ENCODE measurements at places on chromosomes 13 and 19.

DNA sequence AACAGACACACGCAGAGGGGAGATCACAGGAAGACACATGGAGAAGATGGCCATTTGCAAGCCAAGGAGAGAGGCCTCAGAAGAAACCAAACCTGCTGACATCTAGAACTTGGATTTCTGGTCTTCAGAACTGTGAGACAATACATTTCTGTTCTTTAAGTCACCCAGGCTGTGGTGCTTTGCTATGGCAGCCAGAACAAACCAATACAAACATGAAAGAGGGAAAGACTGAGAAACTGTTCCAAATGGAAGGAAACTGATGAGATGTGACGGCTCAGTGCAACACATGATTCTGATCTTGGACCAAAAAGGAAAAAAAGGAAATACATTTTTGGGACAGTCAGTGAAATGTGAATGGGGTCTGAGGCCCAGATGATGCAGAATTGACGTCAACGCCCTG, 30.2 kb upstream of the SACS start:
- DNase-seq, result no peak

DNA sequence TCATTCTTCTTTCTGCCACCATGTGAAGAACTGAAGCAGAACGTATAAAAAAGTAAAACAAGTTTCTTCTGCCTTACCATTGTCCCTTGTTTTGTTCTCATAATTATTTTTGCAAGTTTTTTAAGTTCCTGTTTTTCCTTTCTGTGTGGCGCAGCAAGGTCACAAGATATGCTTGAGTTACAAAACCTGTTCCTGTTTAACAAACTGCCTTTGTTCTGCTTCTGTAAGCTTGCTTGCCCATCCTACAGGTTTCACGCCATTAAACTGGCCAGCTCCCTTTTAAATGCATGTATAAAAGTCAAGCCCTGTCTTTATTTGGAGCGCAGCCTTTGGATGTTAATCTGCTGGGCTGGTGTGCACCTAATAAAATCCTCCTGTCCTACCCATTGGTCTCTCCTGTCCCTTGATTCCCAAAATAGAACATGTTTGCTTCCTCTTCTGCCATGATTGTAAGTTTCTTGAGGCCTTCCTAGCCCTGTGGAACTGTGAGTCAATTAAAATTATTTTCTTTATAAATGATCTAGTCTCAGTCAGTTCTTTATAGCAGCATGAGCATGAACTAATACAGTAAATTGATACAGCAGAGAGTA, 1115.4 kb downstream of the SLITRK1 start:
- no peak for DNase-seq

GRCh38 chr13:36712770-36713169, 39.0 kb downstream of the SERTM1 start:
- DNase-seq, result no peak

DNA sequence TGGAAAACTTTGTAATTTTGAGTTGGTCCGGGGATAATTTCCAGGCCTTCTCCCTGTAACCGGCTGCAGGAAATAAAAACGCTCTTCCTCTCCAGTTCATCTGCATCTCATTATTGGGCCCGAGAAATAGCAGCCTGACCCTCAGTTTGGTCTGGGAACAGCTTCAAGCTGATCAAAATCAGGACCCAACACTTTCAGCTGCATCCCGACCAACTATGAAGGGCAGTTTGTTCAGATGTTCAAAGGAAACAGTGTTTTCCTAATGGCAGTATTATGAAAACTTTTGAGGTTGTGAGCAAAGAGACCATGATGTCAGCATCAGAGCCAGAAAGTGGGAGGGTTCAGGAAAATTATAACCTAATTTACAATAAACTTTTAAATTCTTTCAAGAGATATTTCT, 35.7 kb downstream of the STK24 start:
- DNase-seq, result no peak

DNA sequence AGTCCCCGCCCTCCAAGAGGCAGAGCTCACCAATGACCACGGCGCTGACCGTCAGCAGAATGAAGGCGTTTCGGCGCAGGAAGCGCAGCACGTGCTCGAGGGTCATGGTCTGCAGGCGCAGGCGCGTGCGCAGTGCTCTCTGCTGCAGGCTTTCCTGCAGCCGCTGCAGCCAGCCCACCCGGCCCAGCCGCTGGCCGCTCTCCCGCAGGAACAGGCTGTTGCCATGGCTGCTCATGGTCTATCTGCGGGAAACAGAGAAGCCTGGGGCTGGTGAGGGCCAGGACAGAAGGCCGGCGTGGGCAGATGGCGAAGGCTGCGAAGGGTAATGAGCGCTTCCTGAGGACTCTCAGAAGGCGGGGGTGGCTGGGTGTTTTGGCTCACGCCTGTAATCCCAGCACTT, 7.0 kb downstream of the SLC1A6 start:
- DNase-seq, result no peak

- no peak for DNase-seq
Measured at GRCh38 chr13:36553491-36553890, 120.3 kb upstream of the SERTM1 start.

DNA sequence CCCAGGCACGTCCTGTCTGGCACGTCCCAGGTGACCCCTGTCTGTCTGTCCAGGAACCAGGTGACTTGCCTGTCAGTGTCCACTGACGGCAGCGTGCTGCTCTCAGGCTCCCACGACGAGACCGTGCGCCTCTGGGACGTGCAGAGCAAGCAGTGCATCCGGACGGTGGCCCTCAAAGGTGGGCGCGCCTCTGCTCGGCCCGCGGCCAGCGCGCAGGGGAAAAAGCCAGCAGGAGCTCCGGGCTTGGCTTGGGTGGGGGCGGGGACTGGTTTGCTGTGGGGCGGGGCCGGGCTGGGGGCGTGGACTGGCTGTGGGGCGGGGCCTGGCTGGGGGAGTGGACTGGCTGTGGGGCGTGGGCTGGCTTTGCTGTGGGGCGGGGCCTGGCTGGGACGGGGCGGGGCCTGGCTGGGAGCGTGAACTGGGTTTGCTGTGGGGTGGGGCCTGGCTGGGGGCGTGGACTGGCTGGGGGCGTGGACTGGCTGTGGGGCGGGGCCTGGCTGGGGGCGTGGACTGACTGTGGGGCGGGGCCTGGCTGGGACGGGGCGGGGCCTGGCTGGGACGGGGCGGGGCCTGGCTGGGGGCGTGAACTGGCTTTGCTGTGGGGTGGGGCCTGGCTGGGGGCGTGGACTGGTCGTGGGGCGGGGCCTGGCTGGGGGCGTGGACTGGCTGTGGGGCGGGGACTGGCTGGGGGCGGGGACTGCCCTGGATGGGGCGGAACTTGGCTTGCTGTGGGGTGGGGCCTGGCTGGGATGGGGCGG, 7.2 kb downstream of the WDR18 start:
- DNase-seq, result peak; percentile 29
